Activated CD4-positive, alpha-beta T cell treated with anti-CD3 and anti-CD28 coated beads for 24 hours (primary cell): ENCODE measurements at places on chromosomes 7 and 10.

- DNase-seq: no peak
Observed at GRCh38 chr10:118723466-118723865, 31.3 kb downstream of the CACUL1 start.

GRCh38 chr10:88442716-88443115 is 140.4 kb downstream of the RNLS start:
- no peak for DNase-seq

GRCh38 chr7:9125246-9125645 is 691.8 kb downstream of the NXPH1 start:
- no peak for DNase-seq

DNA sequence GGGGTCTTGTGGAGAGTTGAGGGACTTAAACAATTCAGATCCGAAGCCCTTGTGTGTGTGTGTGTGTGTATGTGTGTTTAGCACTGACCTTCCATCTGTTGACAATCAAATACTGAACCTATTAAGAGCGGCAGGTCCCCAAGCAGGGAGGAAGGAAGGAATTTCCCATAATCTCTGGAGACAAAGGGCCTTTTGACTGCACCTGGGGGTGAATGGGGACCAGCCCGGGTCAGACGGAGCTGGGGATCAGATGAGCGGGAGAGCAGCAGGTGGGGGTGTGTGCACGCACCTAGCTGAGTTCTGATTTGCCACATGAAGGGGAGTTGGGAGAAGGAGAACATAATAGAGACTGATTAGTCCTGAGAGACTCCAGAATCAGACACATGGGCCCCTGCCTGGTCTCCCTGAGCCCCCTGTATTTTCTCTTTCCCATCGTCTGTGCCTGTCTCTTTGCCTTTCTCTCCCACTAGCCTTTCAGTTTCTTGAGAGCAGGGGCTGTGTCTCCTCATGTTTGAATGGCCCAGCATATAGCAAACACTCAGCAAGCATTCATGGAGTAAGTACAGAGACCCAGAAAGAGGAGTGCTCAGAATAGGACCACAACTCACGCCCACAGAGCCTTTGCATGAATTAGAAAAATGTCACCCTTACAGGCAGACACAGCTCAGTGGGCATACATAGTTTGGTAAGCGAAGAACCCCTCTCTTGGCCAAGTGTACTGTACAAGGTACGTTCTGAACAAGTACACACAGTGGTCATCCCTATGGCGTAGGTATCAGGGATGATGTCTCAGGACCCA is 288.3 kb upstream of the HABP2 start:
- DNase-seq: no peak

DNA sequence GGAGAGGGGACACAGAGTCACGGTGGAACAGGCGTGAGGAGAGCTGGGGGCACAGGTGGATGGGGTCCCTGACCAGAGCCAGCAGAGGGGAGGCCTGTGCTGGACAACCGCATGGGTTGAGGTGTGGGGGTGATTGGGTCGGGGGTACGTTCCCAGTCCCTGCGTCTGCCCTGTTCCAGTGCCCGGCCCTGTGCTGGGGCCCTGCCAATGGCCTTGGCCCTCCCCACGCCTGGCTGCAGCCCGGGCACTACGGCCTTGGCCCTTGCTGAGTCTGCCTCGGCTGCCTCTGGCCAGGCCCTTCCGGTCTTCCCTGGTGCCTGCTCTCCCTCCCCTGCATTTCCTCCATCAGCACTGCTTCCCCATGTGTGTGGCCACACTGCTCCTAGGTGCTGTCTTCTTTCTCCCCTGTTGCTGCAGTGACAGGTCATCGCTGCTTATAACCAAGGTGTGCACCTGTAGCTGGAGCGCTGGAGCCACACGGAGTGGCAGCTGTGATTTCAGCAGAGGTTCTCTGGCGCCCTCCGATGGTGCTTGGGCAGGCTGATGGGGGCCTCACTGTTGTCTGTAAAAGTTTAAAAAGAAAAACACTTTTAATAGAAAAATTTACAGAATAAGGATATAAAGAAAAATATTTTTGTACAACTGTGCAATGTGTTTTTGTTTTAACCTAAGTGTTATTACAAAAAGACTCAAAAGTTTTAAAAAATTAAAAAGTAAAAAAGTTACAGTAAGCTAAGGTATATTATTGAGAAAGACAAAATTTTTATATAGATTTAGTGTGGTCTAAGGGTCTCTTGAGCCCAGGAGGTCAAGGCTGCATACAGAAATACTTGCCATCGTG is 45.2 kb upstream of the BHLHA15 start:
- DNase-seq: peak; percentile 18

DNA sequence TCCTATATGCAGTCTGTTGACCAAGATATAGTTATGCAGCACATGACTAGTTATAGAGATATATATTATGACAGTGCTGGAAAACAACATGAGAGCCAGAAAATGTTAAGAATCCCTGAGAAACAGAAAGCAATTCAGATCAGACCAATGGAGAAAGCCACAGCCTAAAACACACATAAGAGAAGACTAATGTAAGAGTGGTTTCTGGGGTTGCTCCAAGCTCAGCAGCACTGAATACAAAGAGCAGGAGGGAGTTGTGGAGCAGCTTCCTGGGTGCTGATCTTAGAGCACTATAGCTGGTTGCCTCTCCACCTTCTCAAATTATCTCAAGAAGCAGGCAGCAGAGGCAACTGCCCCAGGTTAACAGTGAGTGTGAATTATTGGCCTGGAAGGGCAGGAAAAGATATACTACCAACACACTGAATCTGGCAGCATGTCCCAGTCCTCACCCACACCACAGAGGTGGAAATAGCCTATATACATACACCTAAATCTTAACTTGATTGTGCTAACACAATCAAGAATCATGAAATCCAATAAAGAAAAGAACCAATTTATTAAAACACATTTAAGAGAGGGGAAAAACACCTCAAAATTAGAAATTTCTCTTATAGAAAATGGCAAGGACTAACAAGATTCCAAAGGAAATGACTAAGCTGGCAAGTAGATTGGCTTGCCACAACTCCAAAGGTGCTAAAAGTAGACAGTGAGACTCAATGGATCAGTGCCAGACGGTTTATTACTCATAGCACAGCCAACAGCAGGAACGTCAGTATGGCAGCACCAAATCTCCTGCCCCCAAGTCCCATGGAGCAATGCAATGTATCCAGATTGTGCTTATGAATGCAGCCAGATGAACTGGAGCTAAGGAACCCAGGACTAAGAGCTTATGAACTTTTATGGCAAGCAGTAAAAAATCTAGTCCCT is 5.1 kb downstream of the PTTG1IP2 start:
- DNase-seq: no peak

DNA sequence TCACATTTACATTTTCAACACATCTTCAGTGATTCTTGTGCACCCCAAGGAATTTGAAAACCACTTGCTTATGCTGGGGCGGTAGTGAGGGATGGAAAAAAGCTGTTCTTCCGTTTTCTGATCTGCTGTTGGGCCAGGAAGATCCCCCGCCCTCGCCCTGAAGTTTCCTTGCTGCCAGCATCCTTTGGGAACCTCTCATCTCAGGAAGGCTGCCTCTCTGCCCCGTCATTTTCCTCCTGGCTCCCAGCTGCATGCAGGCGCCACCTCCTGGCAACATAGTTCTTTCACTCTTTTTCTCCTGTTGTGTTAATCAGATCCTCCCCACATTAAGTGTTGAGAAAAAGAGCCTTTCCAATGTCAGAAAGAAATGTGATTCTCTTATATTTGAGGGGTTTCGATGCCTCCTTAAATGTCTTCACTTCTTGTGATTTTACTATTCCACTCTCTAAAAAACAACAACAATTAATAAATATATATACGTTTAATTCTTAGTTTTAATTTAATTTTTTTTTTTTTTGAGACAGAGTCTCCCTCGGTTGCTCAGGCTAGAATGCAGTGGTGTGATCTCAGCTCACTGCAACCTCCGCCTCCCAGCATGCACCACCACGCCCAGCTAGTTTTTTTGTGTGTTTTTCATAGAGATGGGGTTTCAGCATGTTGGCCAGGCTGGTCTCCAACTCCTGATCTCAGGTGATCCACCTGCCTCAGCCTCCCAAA is 122.9 kb downstream of the RALA start:
- peak; percentile 40 for DNase-seq

DNA sequence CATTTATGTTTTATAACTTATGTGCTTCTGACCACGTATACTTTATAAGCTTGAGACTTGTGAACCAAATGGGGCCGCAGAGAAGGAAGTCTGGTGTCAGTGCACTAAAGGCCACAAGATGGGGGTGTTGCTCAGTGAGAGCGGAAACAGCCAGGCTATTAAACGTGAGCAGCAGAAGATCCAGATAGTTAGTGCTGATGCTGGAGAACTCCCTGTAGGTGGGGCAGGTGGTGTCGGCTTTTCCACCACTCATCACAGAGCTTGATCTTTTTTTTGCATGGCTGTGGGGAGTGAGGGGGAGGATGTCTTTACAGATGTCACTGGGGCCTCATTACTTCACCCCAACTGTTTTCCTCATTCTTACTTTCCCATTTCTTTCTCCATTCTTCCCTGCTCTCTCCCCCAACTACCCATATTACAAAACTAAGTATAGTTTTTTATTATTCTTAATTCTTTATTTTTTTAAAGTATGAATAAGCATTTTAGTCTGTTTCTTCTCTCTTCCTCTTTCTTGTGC is 34.7 kb downstream of the ACADSB start:
- no peak for DNase-seq

DNA sequence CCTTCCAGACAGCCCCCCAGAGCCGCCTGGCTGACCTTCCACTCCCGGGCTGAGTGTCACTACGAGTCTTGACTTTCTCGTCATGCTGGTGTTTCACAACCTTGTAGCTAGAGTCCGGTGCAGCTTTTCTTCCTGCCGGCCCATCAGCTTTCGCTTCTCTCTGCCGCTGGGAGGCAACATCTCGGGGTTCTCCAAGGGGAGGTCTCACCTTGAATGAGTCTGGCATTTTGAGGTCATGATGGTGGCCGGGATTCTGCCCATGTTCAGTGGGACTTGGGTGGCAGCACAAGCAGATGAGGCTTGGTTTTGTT is 285.2 kb downstream of the CAMK1D start:
- no peak for DNase-seq

DNA sequence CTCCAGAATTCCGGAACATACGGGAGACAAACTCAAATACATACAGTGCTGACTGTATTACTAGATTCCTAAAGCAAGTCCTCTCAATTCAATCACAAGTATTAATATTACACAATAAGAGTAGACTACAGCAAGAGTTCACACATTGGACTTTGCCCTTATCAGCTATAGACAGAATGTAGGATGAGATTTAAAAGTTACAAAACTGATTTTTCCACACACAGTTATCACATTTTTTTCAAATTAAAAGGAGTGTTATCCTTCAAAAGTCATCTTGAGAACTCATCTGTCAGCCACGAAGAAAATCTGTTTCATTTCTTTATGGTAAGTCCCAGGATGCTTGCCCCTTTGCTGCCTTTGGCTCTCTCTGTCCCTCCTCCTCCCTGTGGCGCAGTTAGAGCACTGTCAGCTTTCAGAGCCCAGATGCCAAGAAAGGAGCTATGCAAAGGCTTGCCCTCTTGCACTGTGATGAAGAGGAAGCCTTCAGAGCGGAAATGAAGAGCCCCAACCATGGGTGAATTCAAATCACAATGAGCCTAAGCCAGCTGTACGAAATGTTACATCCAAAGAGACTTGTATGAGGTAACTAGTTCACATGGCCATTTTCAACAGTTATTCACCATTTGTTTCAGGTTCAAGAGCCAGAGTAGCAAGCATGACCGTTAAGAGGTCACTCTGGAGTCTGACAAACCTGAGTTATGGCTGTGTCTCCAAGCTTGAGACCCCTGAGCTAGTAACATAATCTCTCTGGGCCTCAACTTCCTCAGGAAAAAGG is 10.7 kb downstream of the NCOA4 start:
- DNase-seq: no peak

GRCh38 chr10:57943701-57944100 is 324.0 kb downstream of the IPMK start:
- no peak for DNase-seq

DNA sequence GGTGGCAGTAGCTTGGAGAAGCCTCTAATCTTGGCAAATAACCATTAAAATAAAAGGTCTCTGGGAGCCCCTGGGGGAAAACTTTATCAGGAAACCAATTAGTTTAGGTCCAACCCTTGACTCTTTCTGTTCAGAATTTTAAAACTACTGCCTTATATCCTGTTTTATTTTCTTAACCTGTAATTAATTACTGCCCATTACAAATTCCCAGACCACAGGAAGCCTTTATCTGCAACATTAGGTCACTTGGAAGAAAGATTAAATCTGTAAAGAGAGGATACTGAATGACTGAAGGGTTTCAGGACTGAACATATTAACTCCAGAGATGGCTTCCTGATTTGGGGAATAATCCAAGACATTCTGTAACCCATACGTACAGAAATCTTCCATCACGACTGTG is 320.5 kb upstream of the SORCS1 start:
- DNase-seq: no peak

- no peak for DNase-seq
Observed at GRCh38 chr7:115478426-115478825, 552.1 kb downstream of the TFEC start.

- no peak for DNase-seq
Observed at GRCh38 chr7:128129224-128129864, 98.1 kb upstream of the LRRC4 start.

DNA sequence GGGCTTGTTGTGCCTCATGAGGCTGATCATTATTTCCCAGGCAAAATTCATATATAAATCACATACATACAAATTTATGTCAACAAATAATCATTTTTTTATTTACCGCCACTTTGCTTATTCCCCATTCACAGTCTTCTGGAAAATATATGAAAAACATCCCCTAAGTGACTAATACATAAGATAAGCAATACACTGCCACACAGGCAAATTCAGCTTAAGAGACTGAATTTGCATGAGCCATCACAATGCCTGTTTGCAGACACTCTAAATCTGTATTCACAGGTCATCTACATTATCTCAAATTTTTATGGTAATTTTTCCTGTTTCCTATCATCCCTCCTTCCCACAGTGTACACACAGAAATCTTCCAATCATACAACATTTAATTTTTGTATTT is 13.2 kb downstream of the OSBPL3 start:
- no peak for DNase-seq

GRCh38 chr10:119415536-119416503 is 126.7 kb downstream of the RGS10 start:
- no peak for DNase-seq

- DNase-seq: no peak
Observed at GRCh38 chr10:48931188-48931587, 8.5 kb downstream of the LRRC18 start.
